ENCODE measurements at places on chromosomes 13 and 19.
A peak's percentile ranks its signal among the peaks of the same experiment; 100 is the strongest.

- no peak for DNase-seq
Observed at GRCh38 chr19:29516821-29517395, 8.9 kb upstream of the VSTM2B start.

- DNase-seq, result no peak
Observed at GRCh38 chr13:35621989-35622388, 145.5 kb upstream of the MAB21L1 start.

DNA sequence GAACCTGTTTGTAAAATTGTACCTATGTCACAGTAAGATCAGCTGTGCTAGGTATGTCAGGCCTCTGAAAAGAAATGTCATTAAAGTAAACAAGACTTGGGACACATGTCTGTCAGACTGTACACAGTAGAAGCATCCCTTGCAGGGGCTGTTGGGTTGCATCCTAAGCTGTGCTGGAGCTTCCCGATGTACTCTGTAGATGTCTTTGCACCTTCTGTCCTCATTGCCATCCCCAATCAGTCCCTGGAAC lies 48.7 kb upstream of the GPR183 start:
- no peak for DNase-seq

GRCh38 chr13:67635754-67636153 lies 405.6 kb upstream of the PCDH9 start:
- DNase-seq, result no peak

DNA sequence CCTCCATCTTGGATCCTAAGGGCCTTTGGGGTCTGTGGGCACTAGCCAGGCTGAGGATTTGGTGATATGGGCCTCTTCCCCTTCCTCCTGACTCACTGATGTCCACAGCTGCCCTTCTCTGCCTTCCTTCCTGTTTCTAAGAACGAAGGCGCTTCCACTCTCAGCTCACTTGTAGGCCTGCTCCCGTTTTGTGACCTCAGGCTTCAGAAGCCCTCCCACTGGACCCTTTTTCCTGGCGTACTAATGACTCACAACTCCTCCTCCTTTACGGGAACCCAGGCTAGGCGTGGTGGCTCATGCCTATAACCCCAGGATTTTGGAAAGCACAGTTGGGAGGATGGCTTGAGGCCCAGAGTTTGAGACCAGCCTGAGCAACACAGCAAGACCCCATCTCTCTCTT lies 55.6 kb downstream of the TMED1 start:
- DNase-seq, result peak; percentile 92

DNA sequence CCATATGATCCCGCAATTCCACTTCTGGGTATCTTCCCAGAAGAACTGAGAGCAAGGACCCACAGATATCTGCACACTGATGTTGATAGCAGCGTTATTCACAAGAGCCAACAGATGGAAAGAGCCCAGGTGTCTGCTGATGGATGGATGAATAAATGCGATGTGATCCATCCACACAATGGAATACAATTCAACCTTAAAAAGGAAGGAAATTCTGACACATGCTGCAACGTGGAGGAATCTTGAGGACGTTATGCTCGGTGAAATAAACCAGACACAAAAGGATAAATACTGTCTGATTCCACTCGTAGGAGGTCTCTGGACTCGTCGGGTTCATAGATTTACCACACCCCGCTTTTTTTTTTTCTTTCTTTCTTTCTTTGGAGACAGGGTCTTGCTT lies 21.8 kb downstream of the ARHGEF18 start:
- DNase-seq, result no peak

GRCh38 chr13:39108783-39109182 lies 70.5 kb downstream of the NHLRC3 start:
- no peak for DNase-seq

GRCh38 chr19:36128392-36128736 lies 11.5 kb upstream of the CAPNS1 start:
- peak; percentile 66 for DNase-seq

GRCh38 chr19:38710928-38711725 lies 33.1 kb downstream of the CAPN12 start:
- DNase-seq, result no peak

- DNase-seq, result no peak
Observed at GRCh38 chr13:46571189-46571908, 18.4 kb downstream of the LRCH1 start.

DNA sequence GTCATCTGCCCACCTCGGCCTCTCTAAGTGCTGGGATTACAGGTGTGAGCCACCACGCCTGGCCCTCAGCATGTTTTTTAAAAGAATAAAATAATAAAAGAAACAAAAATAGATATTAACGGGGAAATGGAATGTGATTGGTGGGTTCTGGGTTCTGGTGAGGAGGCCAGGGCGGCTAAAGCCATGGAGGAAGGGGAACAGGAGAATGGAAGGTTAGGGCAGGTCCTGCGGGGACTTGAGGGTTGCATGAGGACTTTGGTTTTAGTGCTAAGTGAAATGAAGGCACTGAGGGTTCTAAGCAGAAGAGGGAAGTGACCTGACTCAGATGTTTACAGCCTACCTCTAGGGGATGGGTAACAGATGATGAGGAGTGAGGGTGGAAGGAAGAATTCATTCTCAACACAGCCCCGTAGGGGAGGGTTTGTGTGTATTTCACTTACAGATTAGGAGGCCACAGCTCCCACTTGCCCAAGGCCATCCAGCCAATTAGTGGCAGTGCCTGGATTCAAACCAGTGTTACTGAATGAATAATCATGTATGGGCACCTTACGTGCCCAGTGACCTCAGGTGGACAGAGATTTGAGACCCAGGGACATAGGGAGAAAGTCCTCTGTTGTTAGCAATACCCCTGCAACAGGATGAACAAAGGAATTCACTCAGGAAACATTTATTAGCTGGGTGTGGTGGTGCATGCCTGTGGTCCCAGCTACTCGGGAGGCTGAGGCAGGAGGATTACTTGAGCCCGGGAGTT lies 6.7 kb upstream of the MRPL4 start:
- DNase-seq, result peak; percentile 63

- DNase-seq, result no peak
Observed at GRCh38 chr13:50250401-50250800, 235.2 kb downstream of the KCNRG start.

DNA sequence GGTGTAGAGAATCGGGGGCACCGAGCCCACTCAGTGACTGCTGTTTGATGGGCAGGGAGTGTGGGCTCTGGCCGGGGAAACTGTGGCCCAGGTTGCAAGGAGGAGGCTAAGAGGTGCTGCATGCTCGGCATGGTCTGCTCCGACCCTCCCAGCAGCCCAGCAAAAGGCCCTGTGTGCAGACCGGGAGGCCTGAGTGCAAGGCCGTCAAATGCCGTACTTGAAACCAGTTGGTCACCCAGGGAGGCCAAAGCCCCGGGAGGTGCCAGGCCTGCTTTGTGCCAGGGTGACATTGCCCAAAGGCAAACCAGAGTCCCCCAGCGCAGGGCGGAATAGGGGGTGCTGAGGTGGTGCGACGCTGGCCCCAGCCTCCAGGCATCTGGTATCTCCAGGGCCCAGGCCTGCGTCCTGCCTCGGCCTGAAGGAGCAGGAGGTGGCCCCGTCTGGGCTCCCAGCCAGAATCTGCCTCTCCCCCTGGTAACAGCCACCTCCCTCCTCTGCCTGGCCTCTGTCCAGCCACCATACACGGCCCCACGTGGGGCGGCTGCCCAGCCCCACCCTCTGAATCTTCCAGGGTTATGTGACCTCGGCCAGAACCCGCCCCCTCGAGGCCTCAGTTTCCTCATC lies 4.0 kb downstream of the PIK3R2 start:
- no peak for DNase-seq

- DNase-seq, result no peak
Observed at GRCh38 chr13:93752541-93752940, 525.9 kb downstream of the GPC6 start.

DNA sequence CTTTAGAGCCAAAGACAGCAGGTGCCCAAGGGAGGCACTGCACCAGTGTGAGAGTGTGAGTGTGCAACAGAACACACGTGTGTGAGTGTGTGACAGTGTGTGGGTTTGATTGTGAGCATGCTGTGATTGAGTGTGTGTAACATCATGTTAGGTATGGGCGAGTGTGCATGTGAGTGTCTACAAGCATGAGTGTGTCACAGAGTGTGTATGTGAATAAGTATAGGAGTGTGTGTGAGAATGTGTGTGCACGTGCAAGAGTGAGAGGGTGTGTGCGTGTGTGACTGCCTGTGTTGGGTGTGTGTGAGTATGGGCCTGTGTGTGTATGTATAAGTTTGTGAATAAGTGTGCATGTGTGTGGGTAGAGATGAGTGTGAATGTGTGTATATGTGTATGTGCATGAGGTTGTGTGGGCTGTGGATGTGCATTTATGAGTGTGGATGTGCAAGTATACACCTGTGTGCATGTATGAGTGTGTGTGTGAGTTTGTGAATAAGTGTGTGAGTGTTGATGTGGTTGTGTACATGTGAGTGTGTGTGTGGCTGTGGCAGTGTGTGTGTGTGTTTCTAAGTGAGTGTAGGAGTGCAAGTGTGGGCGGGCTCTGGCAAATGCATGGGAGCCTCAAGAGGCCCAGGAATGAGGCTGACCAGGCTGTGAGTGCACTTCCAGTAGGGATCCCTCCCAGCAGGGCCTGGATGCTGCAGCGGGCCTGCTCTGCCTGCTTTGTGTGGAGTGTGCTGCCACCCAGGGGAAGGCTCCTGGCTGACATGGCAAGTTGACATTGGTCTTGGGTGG lies 198.4 kb downstream of the COL4A1 start:
- DNase-seq, result peak; percentile 91

DNA sequence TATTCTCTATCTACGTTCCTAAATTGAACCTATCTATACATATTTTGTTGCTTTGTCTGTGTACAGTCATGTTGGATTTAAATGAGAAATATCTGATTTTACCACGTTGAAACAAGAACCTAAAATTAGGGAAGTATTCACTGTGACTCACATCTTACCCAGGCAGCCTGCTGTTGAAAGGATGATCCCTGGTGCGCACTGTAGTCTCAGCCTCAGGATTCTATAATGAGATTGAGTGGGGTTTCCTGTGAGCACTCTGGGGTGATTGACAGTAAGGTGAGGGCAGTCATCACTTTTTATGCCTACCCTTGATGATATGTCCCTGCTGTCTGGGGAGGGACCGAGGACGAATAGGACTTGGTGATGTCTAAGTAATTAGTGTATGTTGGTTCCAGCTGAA lies 35.4 kb downstream of the PCCA start:
- peak; percentile 76 for DNase-seq

DNA sequence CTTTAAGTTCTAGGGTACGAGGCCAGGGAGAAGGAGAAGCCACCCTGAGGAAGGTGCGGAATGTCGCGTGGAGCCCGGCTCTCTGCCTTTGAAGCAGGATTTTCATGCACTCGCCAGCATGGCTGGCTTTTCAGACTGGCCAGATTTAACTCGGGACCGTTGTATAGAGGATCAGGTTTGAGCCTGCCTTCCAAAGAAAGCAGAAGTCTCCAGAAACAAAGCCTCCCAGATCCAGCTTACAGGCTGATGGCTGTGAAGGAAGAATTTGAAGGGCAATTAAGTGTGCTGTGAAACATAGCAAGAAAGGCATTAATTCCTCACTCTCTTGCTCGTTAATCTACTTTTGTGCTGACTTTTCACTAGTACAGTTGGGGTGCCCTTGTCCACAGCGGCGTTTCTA lies 140.2 kb downstream of the SOX1 start:
- DNase-seq, result no peak

DNA sequence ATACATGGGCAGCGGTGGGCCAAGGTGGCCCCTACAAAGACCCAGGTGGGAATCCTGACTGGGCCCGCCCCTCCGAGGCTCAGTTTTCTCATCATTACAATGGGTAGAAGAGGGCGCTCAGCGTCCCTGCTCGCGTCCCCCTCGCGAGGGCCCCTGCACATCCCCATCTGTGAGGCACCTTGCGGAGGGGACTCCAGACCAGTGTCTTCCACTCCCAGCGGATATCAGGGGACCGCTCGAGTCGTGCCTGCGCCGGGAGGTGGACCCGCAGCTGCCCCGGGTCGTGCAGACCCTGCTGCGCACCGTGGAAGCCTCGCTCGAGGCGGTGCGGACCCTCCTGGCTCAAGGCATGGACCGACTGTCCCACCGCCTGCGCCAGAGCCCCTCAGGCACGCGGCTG lies 15.3 kb upstream of the COLGALT1 start:
- DNase-seq, result no peak

DNA sequence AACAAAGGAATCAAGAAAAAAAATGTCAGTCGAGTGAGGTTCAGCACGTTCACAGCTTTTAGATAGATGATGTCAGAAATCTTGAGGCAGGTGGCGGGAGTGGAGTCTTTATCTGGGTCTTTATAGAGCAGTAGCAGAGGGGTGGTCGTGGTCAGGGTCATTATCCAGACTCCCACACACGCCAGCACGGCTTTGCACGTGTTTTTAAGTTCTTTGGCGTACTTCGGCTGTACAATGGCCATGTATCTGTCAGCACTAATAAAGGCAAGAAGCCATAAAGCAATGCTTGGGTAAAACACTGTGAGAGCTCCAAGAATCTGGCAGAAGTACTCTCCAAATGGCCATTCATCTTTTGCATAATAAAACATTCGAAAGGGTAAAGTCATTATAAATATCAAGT lies 2.9 kb downstream of the GPR18 start:
- peak; percentile 27 for DNase-seq

DNA sequence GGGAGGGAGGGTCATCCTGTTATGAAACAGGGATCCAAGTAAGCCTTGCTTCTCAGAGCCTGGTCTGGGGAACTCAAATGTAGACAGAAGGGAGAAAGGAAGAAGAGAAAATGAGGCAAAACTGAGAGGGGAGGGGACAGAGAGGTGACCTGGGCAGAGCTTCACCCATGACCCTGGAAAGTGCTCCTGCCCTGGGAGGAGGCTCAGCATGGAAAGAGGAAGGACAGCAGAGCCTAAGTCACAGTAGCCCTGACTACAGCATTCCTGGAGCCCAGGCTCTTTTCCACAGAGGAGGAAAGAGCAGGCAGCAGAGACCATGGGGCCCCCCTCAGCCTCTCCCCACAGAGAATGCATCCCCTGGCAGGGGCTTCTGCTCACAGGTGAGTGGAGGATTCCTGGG lies at the start of gene CEACAM3:
TSS of gene CEACAM3 (plus strand) at position 226 of the 400 bp plus-strand sequence. CDS start at position 317, 91 bp downstream.
- DNase-seq, result no peak

- DNase-seq, result no peak
Observed at GRCh38 chr19:40466985-40467734, at the start of gene SPTBN4. Gene SPTBN4 (plus strand): TSS chr19:40467001. CDS start chr19:40472622, 5,621 bp downstream.

- no peak for DNase-seq
Observed at GRCh38 chr13:79837741-79838450, 356.9 kb downstream of the NDFIP2 start.

DNA sequence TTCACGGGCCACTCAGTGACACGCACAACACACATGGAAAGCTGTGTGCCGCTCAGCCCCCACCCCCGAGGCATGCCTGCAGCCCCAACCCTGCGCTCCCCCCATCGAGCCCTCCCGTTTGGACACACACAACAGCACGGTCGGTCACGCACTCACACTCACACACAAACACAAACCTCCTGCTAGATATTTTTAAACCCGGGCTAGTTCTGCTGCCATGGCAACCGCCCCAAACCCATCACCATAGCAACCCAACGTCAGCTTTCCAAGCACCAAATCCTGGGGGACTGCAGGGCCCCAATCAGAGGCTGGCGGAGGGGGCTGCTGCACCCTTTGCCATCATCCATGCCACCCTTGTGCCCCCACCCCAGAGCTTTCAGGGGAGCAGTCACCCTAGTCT lies 2.5 kb upstream of the NOVA2 start:
- DNase-seq, result no peak

GRCh38 chr13:52195401-52195837 lies 36.0 kb upstream of the NEK3 start:
- no peak for DNase-seq

- no peak for DNase-seq
Observed at GRCh38 chr13:40471911-40472310, 194.5 kb downstream of the FOXO1 start.
